ENCODE measurements at places on chromosomes 5 and 9. TPM values are rescaled to one million over a fixed set of nuclear protein-coding genes. Genes with fewer than 3 reads are reported as not detected.

The CRHBP gene
- not detected for total RNA-seq

The FNIP1 gene
- 39.7 TPM for total RNA-seq

The LRRTM2 gene
- total RNA-seq: not detected

The TSSK1B gene
- total RNA-seq: not detected

The RFESD gene
- 1.2 TPM for total RNA-seq

The CCNO gene
- 0.07 TPM for total RNA-seq

DNA sequence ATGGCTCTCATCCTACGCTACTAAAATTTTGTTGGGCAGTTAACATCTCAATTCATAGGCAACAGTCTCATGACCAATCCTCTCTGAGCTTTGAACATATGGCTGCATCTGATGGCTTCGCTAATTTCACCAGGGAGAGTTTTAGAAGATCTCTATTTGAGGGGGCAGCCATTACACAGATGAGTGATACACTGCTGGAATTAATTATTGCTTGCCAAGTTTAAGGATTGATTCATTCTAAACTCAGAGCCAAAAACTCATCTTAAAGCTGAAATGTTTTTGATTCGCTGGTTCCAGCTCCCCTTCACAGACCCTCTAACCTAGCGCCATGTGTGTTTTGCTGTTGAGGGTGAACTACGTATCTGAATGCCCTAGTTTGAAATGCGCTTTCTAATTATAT lies 519.9 kb upstream of the WWC1 start:
- no peak overlapping the region for H3K27ac ChIP-seq
- H3K4me1 ChIP-seq: no peaks in the 10 kb centered on the region
- H3K4me3 ChIP-seq: no peak overlapping the region
- DNase-seq: no peak
- no peaks in the 10 kb centered on the region for H3K36me3 ChIP-seq
- no peaks in the 10 kb centered on the region for H3K27me3 ChIP-seq

DNA sequence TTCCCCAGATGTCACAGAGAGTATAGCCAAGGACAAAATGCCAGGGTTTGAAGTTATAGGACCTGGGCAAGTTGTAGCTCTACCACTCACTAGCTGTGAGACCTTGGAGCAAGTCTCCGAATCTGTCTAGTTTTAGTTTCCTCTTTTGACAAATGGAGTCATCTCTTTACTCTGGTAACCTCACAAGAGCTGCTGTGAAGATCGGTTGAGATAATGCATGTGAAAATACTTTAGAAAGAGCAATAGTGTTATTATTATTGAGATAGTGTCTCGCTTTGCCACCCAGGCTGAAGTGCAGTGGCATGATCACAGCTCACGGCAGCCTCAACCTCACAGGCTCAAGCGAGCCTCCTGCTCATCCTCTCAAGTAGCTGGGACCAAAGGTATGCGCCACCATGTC lies 117.9 kb upstream of the NR5A1 start:
- H3K4me1 ChIP-seq: peaks cover 10% of the 10 kb centered on the region
- no peak overlapping the region for H3K4me3 ChIP-seq
- DNase-seq: no peak
- no peaks in the 10 kb centered on the region for H3K27me3 ChIP-seq
- no peak overlapping the region for H3K27ac ChIP-seq
- no peaks in the 10 kb centered on the region for H3K36me3 ChIP-seq

GRCh38 chr5:34820593-34820992 lies 18.4 kb upstream of the TTC23L start:
- DNase-seq: no peak
- H3K4me1 ChIP-seq: peaks cover 13% of the 10 kb centered on the region
- H3K36me3 ChIP-seq: no peaks in the 10 kb centered on the region
- H3K27me3 ChIP-seq: no peaks in the 10 kb centered on the region

DNA sequence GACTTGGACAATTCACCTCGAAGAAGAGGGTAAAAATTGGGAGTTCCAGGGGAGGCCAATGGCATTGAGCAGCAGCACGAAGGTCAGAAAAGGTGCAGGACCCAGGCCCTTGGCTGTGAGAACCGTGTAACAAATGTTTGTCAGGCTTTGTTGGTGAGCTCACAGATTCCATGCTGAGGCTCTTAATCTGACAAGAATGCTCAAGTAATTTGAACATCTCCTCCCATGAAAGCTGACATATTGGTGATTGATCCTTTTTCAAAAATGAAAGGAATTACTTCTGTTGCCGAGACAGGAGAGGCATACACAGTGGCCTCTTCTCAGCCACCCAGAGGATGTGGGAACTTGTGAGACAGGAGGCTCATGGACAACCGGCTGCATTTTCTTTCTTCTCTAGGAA lies 11.6 kb downstream of the RAI14 start:
- DNase-seq: no peak
- no peak overlapping the region for H3K27ac ChIP-seq

GRCh38 chr5:136025900-136026299 lies 2.9 kb upstream of the TGFBI start:
- no peak for DNase-seq
- H3K4me3 ChIP-seq: no peak overlapping the region
- H3K36me3 ChIP-seq: no peaks in the 10 kb centered on the region
- no peaks in the 10 kb centered on the region for H3K27me3 ChIP-seq

GRCh38 chr9:6715755-6716643 lies 41.8 kb upstream of the KDM4C start:
- peak overlapping the region; percentile 57 for H3K4me3 ChIP-seq
- H3K4me1 ChIP-seq: peaks cover 34% of the 10 kb centered on the region
- H3K36me3 ChIP-seq: no peaks in the 10 kb centered on the region
- H3K27ac ChIP-seq: peak overlapping the region; percentile 93
- peak; percentile 79 for DNase-seq
